ENCODE measurements at places on chromosomes 6 and 20.
A peak's percentile ranks its signal among the peaks of the same experiment; 100 is the strongest.

DNA sequence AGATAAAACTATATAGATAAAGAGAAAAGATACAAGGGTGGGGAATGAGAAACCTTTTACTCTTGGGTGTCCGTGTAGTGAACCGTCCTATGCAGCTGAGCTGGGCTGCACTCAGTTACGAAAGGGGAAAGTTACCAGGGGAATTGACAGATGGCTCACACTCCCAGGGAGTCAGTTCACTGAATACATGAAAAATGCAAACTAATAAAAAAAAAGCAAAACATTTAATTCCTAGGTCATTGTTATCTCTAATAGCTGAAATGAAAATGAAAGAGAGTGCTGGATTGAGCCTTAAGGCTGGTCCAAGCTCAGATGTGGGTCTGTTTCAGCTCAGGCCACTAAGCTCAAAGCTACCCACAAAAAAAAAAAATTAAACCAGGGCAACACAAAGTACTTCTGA lies 138.0 kb downstream of the THBS2 start:
- DNase-seq, result no peak

- no peak for DNase-seq
Observed at GRCh38 chr6:44508646-44509045, 121.1 kb downstream of the CDC5L start.

GRCh38 chr6:108559884-108560462 lies 744 bp upstream of the FOXO3 start:
- no peak for DNase-seq

DNA sequence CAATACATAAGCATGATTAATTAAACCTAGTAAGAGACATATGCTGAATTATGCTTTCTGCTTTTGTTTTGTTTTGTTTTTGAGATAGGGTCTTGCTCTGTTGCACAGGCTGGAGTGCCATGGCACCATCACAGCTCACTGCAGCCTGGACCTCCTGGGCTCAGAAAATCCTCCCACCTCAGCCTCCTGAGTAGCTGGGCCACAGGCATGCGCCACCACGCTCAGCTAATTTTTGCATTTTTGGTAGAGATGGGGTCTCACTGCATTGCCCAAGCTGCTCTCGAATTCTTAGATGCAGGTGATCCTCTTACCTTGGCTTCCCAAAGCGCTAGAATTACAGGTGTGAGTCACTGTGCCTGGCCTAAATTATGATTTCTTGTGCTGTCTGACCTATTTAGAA lies 3.8 kb downstream of the XPO5 start:
- no peak for DNase-seq

DNA sequence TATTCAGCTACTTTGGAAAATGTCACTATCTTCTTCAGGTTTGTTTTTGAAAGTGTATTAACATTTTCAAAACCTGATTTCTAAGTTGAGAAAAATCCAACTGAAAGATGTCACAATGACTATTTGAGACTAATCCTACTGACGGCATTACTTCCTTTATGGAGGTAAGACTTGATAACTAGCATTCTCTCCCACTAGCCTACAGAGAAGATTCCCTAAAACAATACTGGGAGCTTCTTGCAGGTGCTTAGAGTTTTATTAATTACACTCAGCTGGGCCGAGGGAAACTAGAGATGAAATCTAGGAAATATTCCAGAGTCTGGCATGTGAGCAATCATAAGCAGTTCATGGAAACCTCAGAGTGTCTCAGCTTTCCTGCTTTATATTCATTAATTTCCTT lies 114.0 kb downstream of the LCA5 start:
- DNase-seq, result no peak

GRCh38 chr6:138864343-138864890 lies 68.5 kb downstream of the ECT2L start:
- DNase-seq, result no peak

- no peak for DNase-seq
Observed at GRCh38 chr6:119484598-119484997, 135.0 kb upstream of the MAN1A1 start.

DNA sequence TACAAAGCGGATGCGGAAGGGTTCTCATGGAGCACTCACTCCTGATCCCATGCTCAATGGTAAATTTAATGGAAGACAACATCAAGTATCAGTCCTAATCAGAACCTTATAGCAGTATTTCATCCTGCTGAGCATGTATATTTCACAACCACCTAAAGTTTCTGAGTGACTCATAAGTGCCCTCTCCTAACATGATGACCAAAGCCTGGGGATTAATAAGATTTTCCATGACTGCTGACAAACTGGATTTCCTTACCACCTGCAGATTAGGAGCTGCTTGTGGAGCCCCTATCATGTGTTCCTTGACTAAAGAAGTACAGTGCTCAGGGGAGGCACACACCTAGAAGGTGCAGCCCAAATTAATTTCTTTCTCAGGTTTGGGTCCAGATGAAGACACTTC lies 112.8 kb downstream of the INSM1 start:
- no peak for DNase-seq

GRCh38 chr6:44435500-44435899 lies 48.0 kb downstream of the CDC5L start:
- no peak for DNase-seq

DNA sequence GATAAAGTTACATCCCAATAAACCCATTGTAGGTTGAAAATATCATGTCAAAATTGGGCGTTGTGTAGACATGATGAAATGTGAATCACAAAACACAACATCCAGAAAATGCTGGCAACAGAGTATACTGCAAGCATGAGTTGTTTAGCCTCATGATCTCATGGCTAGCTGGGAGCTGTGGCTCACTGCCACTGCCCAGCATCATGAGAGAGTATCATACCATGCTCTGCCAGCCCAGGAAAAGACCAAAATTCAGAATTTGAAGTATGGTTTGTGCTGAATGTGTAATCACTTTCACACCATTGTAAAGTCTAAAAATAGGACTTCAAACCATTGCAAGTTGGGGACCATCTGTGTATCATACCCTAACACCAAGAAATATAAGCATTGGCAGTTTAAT lies 45.2 kb upstream of the SMAP1 start:
- DNase-seq, result no peak

- DNase-seq, result peak; percentile 46
Observed at GRCh38 chr6:71043902-71044301, 87.0 kb upstream of the B3GAT2 start.

- DNase-seq, result no peak
Observed at GRCh38 chr20:34472246-34472925, 43.8 kb upstream of the DYNLRB1 start.

- no peak for DNase-seq
Observed at GRCh38 chr6:150651808-150652470, 52.3 kb downstream of the PLEKHG1 start.

GRCh38 chr6:134853111-134854055 lies 96.5 kb downstream of the ALDH8A1 start:
- DNase-seq, result no peak

GRCh38 chr6:162778603-162779002 lies 50.8 kb downstream of the PACRG start:
- DNase-seq, result no peak

DNA sequence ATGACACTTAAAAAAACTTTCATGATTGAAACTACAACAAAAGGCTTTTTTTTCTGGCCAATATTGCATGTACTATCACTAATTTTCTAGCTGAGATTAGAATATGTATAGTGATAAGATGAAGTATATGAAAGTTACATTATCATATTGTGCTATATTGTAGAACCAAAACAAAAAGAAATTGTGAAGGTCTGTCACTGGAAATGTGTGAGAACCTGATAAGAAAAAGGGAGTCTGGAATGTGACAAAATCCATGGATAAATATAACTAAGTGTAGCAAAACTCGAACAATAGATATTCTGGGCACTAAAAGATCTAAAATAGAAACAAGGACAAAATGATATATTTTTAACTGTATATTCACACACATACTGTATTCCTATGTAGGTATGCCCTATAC lies 36.7 kb upstream of the FAM135A start:
- no peak for DNase-seq

DNA sequence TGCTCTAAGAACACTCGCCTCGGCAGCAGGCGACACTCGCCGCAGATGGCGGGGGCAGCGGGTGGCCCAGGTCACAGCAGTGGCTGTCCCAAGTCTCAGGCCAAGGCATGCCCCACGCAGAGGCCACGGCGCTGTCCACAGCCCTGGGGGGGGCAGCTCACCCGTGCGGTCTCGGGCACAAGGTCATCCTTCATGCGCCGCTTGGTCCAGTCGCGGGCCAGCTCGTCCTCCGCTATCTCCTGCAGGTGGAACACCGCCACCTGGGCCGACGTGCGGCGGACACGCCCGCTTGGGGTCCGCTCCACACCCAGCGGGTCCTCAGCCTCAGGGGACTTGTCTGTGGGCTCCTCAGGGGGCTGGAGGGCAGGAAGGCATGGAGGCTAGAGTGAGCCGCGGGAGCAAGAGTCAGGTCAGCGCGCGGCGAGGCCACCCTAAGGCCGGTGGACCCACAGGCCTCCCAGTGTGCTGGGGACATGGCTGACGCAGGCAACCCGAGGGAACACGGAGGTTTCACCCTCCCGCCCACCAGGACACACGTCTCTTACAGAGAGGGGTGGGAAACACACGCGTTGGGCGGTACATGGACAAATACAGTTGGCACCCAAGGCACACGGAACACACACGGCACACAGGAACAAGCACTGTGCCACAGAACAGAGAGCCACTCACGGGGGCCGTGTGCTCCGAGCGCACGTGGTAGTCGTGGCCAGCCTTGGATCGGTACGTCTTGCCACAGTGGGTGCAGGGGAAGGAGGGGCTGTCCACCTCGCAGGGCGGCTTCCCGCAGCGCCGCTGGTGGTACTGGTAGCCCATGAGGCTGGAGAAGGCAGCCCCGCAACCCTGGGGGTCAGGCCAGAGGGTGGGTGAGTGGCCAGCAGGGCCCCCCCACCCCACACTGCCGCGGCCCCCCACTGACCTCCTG lies 6.5 kb upstream of the UCKL1 start:
- DNase-seq, result no peak

DNA sequence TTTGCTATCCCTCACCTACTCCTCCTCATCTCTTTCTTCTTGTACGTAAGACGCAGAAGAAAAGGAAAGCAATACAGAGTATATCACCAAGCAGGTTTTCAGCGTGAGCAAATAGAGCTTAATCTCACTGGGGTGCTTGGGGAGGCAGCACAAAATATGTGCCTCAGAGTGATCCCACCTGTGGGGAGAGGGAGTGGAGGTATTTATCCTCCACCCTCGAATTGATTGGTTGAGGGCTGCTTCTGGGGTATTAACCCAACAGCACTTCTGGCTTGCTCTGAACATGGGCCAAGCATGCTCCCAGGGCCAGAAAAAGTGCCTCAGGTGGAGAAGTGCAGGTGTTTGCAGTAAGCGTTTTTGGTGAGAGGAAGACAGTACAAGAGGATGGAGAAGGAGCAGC lies 78.5 kb upstream of the EYA2 start:
- no peak for DNase-seq

DNA sequence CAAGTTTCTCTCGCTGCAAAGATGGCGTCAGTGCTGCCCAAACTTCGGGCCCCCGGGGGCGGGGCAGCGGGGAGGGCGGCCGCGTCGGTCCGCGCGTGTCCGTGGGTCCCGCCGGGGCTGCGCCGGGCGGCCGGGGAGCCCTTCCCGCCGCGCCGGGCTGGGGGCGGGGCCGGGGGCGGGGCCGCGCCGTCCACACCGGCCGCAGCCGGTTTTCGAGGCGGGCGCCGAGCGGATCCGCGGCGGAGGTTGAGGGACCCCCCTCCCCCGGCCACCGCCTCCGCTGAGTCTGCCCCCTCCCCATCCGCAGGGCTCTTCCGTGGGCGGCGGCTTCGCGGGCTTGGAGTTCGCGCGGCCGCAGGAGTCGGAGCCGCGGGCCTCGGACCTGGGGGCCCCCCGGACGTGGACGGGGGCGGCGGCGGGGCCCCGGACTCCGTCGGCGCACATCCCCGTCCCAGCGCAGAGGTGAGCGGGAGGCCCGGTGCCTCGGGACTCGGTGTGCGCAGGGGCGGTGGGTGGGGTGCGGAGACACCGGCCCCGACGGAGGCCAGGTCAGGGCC lies 572 bp downstream of the SLC2A4RG start:
- DNase-seq, result no peak

GRCh38 chr6:154683756-154684523 lies 49.3 kb upstream of the SCAF8 start:
- DNase-seq, result peak; percentile 67

DNA sequence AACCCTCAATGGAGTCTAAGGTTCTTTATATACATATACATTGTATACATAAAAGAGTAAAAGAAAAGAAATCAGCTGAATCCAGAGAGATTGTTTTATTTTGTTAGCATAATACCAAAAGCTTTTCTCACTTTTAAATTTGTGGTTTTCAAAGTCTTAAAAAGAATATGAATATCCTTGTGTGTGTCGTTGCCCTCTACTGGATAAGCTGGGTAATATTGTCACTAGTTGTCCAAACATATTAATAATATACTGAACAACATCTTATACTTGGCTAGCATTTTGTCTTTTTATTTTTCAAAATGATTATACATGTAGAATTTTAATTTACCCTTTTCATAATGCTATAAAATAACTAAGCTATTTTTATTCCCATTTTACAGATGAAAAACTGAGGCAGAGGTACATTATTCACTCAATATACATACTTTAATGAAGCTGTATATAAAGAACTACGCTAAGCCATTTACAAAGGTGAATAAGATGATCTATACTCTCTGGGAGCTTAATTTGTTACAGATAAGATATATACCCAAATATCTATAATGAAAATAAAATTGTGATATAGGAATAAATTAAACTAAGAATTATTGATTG lies 531.7 kb downstream of the TFAP2B start:
- DNase-seq, result peak; percentile 14

DNA sequence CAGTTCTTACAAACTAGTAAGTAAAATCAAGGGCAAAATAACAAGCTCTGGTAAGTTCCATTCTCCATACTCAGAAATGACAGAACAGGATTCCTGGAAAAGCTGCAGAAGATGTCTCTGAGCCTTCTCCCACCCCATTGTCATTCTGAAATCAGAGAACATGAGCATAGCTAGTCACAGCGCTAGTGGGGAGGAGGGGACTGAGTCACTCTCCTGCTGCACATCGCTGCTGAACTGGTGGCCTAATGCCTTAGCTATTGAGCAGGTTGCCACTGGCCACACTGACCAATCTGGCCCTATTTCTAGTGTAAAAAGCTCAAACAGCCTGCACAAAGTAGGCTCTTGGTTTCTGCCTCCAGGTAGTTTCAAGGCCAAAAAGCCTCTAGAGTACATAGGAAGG lies 26.1 kb upstream of the RIPPLY2 start:
- no peak for DNase-seq

GRCh38 chr6:160391419-160392116 lies 43.4 kb downstream of the SLC22A3 start:
- DNase-seq, result no peak

GRCh38 chr20:49559411-49560081 lies 8.4 kb downstream of the PTGIS start:
- no peak for DNase-seq
